ENCODE measurements at places on chromosomes 11 and 22.
A peak's percentile ranks its signal among the peaks of the same experiment; 100 is the strongest.

DNA sequence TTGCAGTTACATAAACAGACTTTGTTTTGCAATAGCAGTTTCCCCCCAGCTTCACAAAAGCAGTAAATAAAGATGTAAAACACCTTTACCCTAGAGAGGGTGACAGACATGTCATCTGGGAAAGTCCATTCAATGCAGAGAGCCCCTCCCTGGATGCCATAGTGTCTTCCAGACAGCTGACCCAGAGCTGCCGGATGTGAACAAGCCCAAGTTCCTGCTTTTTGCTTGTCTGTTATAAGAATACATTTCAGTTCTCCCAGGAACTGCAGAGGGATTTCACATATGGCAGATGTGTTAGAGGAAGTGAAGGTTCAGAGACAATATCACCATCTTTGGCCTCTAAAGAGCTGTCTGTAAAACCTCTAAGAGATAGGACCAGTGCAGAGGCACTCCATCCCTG lies 48.9 kb downstream of the RELT start:
- peak; percentile 12 for DNase-seq

- no peak for DNase-seq
Measured at GRCh38 chr11:130603335-130603906, 155.0 kb downstream of the ADAMTS15 start.

- peak; percentile 9 for DNase-seq
Measured at GRCh38 chr11:72418834-72419560, 15.3 kb downstream of the CLPB start.

- DNase-seq = no peak
Measured at GRCh38 chr11:123654566-123655081, at the start of gene SCN3B. TSS of gene SCN3B (minus strand) at chr11:123654624. CDS start at chr11:123653801, 823 bp downstream.

- DNase-seq = no peak
Measured at GRCh38 chr11:31725176-31725575, 85.9 kb downstream of the PAX6 start.

DNA sequence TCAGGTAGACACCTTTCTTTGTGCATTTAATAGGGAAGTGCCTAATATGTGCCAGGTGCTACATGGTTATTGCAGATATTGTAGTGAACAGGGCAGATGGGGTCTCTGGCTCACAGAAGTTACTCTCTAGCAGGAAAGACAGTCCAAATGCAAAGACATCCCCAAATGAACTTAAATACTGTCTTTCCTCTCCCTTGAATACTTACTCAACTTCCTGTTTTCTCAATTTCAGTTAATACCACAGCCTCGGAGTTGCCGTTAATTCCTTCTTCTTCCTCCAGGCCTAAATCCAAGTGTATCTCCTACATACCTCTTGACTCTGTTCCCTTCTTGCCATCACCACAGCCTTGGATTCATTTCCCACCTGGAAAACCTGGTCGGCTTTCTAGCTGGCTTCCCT lies 134.3 kb upstream of the SESN3 start:
- DNase-seq = peak; percentile 96

GRCh38 chr22:17540481-17540880 lies 22.8 kb upstream of the SLC25A18 start:
- DNase-seq = no peak

All from Kasumi-1 (cell line).